CD4-positive, alpha-beta T cell treated with Interleukin-10 for 1 hour (primary cell): ENCODE measurements at places on chromosomes 1 and 21.
A peak's percentile ranks its signal among the peaks of the same experiment; 100 is the strongest.

DNA sequence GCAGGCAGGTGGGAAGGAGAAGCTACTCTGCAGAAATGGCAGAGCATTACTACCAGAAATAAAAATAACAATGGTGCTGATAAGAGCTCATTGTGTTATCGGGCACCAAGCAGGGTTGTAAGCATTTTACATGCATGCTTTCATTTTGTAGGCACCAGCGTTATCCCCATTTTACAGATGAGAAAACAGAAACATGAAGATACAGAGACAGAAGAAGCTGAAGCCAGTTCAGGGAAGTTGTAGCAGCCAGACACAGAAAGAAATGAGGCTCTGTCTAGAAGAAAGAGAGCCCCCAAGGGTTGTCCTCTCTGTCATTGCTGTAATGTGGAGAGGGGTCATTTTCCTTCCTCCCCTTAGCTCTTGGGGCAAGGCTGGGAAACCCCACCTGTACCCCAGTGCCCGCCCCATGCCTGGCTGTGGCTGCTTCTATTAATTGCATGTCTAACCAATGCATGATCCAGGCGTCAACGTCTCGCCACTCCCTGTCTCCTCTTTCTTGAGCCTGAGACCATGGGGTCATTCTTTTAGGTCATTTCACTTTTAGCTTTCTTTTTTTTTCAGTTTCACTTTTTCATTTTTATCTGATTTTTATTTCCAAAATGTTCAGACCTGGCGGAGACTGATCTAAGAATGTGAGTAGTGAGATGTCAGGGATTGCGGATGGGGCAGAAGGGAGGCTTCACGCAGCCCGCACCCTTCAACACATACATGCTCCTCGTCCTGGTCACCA, 6.8 kb downstream of the OLIG1 start:
- DNase-seq: no peak

GRCh38 chr1:77413541-77414335, 131.9 kb downstream of the AK5 start:
- no peak for DNase-seq

DNA sequence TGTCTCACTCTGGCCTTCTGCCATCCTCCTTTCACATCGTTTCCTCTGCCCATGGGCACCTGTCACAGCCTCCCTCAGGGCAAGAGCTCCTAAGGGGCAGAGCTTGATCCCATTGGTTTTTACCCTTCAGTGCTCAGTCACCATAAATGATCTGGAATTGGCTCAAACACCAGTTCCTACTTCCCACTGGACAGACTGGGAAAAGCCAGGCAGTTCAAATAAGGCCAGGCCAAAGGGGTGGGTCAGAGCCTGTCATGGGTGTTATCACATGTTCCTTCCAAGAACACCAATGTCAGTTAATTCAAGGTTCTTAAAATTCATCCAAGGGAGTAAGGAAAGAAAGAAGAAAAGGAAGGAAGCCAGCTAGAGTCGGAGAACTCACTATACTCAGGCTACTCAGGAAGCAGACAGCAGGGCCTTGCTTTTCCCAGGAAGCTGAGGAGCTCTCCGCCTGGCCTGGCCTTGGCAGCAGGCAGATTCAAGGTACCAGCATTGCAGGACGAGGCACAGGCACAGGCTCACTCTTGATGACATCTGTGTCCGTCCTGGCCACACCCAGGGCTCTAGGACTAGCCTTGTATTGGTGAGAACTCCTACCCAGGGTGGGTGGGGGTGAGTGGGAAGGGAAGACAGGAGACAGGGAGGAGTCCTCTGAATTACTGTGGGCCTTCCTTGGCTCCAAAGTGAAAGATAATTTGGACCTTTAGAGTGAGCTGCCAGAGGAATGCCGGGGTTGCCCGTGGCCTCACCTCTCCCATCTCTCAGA, 32.2 kb upstream of the ARTN start:
- no peak for DNase-seq

- DNase-seq: no peak
Observed at GRCh38 chr1:224959115-224959514, 29.6 kb downstream of the DNAH14 start.

DNA sequence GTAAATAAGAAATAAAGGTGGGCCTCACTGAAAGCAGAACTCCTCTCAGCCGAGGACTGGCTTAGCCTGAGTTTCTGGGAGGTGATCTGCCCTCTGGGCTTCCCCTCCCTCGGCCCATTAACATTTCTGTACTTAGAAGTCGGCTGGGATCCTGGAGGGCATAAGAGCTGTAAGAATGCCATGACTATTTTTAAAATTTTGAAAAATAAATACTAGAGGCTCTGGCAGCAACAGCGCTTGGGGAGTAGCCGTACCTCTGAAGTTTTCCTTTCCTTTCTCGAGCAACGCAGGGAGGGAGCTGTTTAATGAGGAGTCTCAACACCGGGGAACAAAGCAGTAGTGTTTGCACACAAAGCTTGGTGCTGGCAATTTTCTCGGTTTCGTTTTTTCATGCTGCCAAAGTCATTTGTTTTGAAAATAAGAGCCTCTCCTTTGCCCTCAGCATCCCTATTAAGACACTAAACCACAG, 498.7 kb downstream of the SMYD3 start:
- no peak for DNase-seq

GRCh38 chr1:50195205-50195604, 86.5 kb downstream of the ELAVL4 start:
- no peak for DNase-seq

DNA sequence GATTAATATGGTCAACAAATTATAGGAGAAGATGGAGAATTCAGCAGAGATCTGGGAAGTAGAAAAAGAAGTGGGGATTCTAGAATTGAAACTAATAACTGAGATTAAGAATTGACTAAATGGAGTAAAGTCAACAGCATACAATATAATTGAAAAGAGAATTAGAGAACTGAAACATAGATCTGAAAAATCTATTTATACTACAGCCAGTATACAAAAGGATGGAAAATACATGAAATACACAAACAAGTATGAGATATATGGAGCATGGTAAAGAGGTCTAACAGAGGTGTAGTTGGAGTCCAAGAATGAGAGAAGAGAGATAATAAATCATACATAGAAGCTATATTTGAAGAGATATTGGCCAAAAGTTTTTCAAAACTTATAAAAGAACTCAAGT, 235.2 kb downstream of the FGGY start:
- DNase-seq: no peak

DNA sequence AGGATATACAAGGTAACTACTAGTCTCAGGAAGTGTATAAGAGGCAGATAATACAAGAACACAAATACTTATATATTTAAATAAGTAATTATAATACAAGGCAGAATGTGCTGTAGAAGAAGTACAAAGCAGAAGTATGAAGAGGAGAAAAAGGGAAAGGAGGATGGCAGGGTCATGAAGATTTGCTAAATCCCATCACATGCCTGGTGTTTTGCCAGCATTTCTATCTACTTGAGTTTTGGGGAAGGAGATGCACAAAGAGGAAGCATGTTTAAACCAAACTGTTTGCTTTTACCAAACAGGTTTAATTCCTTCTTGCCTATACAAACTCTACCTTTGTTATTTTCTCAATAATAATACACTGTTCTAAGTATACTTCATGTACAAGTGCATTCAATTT, 60.9 kb upstream of the PODN start:
- DNase-seq: no peak

DNA sequence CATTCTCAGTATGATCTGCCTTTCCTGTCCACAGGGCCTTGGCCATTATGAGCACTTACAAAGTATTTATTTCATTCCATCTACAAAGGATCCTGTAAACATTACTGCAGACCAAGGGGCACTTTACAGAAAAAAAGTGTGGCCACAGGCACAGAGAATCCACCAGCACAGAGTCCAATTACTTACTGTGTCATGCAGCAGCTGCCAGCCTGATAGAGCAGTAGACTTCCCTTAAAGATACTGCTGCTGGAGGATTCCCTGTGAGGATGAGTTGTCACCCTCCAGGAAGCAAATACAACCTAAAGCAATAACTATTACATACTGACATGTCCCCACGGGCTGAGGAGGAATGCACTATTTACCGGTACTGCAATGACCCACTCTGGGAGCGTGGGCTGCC, 97.1 kb upstream of the COG2 start:
- no peak for DNase-seq

- no peak for DNase-seq
Observed at GRCh38 chr1:32878183-32878582, 7.5 kb upstream of the FNDC5 start.

DNA sequence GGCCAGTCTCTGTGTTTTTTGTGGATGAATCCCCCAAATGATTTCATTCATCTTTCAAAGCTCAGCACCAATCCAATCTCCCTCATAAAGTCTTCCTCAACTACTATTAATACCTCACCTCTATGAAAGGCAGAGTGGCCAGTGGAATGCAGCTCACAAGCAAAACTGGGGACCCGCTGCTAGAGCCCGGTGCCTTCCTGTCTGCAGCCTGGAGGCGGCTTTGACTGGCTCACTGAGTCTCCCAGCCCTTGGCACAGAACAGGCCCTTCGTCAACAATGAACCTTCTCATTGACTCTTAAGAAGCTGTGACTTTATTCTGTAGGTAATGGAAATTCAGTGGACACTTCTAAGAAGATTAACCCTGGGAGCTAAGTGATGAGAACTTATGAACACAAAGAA, 86.8 kb upstream of the RAB4A start:
- no peak for DNase-seq

- DNase-seq: peak; percentile 66
Observed at GRCh38 chr1:172697534-172698002, 38.7 kb downstream of the FASLG start.

DNA sequence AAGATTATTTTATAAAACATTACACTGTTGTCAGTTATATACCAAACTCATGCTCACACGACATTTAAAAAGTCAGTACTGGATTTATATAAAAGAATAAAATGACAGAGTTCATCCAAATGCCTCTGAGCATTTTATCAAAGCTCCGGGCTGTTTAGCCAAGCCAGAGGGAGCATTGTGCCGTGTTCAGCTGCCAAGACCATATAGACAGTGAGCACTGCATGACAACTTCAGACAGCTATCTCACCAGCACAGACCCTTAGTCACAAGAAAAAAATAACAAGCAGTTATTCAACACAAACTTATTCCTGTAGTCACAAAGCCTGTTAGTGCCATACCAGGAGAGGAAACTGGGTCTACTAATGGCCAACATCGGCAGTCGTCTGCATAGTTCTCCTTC, 88.0 kb upstream of the PBX1 start:
- no peak for DNase-seq

GRCh38 chr1:21182181-21182731, 5.6 kb upstream of the EIF4G3 start:
- no peak for DNase-seq

GRCh38 chr1:67937651-67938050, 104.4 kb upstream of the GNG12 start:
- no peak for DNase-seq

DNA sequence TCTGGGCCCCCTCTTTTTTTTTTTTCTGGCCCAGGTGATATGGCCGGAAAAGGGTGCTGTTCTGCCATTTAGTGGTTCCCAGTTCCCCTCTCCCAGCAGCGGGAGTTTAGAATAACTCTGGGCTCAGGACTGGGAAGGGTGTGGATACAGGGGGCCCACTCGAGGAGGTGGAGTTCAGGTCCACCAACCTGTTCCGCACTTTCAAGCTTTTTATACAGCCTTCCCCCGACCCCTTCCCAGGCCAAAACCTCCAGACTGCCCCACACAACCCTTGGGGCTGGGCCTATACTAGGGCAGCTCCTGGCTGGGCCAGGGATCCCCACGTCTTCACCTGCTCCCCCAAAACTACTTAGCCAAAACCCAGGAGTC, 402 bp downstream of the PLEKHG5 start:
- DNase-seq: no peak

- no peak for DNase-seq
Observed at GRCh38 chr21:15560383-15561056, 169.3 kb upstream of the USP25 start.

GRCh38 chr1:78676993-78677392, 27.4 kb downstream of the IFI44 start:
- DNase-seq: no peak

GRCh38 chr1:37570528-37571334, 14.0 kb downstream of the DNALI1 start:
- DNase-seq: no peak

DNA sequence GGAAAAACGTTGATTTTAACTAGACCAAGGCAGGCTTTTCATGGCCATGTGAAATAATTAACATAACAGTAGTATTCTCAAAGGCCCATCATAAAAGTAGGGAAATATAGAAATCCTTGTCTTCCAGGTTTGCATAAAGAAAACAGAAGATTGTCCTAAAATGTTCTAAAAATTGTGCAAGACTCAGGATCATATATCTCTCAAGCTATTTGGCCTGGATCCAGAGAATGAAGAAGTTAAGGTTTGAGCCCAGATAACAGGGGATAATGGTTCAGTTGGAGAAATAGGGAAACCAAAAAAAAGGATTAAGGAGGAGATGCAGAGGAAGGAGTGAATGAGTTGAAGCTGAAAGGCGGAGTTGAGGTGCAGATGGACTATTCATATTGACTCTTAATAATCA, 555.5 kb upstream of the NR5A2 start:
- no peak for DNase-seq

DNA sequence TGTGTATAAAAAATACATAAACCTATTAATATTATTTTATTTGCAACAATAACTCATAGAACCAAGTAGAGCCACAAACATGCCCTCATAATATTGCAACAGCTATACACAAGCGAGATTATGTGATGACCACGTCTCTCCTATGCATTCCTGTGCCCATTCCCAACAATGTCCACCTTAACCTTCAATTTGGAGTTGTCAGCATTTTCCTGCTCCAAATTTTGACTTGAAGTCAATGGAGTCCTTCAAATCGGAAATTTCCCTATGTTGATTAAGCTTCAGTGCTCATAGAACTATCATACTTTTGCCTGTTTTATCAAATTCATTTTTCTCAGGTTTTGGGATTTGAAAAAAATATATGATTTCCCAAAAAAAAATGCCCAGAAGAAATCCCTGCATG, 27.4 kb upstream of the FAM20B start:
- no peak for DNase-seq
